ENCODE measurements at places on chromosomes 4 and X. TPM values are rescaled to one million over a fixed set of nuclear protein-coding genes. Genes with fewer than 3 reads are reported as not detected.

GRCh38 chrX:7689791-7690412 is 153.1 kb upstream of the VCX start:
- peak; percentile 82 for DNase-seq

The PRPS2 gene
- 38.0 TPM for total RNA-seq

DNA sequence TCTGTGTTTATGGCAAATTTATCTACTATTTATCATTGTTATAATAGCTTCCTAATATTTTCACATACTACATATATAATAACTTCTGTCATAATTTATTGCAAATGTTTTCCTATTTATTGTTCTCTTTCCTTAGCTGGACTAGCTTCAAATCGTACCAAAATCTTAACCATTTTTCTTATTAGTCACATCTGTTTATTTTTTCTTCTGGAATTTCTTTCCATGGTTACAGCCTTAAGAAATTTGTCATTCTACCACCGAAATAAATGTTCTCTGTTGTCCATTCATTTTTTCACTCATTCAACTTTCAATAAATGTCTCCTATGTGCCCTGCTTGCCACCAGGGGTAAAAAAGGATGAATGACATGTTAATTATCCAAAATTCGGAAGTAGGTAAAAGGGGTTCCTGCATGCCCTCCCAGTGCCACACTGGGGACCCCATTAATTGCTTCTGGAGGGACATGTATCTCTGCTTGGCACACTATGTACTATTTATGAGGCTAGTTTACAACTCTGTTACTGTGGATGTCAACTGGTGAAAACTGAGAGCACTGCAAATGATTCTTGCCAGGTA is 182.1 kb downstream of the SH3KBP1 start:
- DNase-seq = no peak

DNA sequence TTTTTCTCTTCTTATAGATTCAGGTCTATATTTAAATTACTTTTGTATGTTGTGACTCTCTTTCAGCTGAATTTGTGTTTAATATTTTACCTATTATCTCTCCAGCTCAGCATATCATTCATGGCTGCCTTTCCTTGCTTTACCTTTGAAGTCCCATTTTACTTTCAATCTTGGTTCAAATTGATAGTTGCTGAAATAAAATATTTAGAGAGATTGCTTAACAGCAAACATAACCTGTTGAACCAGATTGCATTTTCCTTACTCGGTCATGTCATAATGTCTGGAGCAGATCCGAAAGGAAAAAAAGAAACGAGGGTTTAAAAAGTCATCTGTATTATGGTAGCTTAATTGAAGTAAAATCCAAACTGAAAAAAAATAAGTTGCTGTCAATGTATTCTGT is 94.1 kb downstream of the IL1RAPL2 start:
- peak; percentile 68 for DNase-seq

The ARL9 gene
- total RNA-seq = under 0.01 TPM

GRCh38 chr4:56531149-56531770 is 25.7 kb downstream of the ARL9 start:
- no peak for DNase-seq

GRCh38 chr4:87946766-87947165 is 28.7 kb upstream of the SPP1 start:
- no peak for DNase-seq

DNA sequence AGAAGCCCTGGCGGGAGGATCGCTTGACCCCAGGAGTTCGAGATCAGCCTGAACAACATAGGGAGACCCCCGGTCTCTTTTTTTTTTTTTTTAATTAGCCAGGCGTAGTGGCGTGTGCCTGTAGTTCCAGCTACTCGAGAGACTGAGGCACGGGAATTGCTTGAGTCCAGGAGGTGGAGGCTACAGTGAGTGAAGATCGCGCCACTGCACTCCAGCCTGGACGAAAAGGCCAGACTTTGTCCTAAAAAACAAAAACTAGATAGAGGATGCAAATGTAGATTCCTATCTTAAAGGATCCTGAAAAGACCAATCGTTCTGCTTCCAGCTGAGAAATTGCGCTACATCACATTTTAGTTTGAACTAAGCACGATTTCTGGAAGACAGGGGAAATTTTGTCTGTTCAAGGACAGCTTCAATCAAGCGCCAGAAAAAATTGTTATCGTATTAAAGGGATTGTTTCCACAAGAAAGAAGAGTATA is 627 bp upstream of the HSD17B11 start:
- DNase-seq = no peak

The PAGE3 gene
- not detected for total RNA-seq

DNA sequence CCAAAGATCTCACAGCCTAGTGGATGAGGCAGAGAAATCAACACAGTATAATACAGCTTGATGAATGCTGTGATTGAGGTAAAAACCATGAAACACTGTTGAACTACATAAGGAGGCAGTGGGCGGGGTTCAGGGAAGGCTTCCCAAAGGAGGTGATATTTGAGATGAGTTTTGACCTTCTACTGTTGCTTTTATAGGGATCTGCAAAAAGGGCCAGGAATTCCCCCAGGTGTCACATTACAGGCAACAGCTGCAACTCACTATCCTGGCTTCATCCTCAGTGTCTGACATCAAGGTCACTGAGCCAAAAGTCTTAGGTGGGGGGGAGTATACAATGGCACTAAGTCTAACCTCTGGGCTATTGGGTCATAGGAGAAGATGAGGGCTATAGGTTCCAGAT is 185.7 kb upstream of the NRK start:
- no peak for DNase-seq

The KIAA1210 gene
- not detected for total RNA-seq

The TBC1D9 gene
- 17.1 TPM for total RNA-seq

The MAGIX gene
- total RNA-seq = 4.6 TPM
